Activated T-cell treated with anti-CD3 and anti-CD28 coated beads for 4 hours (primary cell): ENCODE measurements at places on chromosomes 16 and 17.

GRCh38 chr17:79942591-79943346 is 92.9 kb downstream of the TBC1D16 start:
- DNase-seq: no peak

DNA sequence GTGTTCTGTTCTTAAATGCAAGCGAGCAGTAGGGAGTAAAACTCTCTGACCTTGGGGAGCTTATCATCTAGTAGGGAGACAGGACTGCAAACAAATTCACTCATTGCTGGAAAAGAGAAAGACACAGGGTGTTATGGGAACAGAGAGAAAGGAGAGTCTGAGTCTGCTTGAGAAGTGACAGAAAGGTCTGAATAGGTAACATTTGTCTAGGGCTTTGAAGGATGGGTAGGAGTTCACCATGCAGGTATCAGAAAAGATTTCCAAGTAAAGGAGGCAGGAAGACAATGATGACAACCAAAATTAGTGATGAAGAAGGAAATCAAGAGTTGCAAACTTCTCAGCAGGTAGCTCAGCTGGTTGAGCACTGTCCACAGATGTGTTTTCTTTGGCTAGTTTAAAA is 93.6 kb upstream of the GPR139 start:
- DNase-seq: no peak

DNA sequence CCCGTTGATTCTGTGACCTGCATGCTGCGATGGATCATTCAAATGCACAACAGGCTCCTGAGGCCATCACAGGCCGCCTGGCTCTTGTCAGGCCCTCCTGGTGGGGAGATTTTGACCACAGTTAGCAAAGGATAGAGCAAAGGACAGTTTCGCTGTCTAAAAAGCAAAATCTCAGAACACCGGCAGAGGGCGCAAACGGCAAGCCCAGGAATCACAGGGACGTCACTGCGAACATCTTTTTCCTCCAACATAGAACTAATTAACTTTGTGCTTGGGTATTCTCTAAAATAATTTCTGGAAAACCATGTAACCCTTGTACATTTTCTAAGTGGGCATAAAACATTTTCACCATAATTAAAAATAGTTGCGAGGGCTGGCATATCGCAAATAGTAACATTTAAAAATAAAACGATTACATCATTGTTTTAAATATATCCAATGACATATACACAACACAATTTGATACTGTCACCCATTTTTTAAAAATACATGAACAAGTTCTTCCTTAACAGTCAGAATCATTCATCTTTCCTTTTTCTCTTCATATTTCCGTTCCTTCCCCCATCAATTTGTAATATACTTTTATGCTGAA is 19.7 kb upstream of the SLC47A1 start:
- peak; percentile 52 for DNase-seq

GRCh38 chr16:85707528-85708095 is 18.9 kb upstream of the GINS2 start:
- DNase-seq: no peak

DNA sequence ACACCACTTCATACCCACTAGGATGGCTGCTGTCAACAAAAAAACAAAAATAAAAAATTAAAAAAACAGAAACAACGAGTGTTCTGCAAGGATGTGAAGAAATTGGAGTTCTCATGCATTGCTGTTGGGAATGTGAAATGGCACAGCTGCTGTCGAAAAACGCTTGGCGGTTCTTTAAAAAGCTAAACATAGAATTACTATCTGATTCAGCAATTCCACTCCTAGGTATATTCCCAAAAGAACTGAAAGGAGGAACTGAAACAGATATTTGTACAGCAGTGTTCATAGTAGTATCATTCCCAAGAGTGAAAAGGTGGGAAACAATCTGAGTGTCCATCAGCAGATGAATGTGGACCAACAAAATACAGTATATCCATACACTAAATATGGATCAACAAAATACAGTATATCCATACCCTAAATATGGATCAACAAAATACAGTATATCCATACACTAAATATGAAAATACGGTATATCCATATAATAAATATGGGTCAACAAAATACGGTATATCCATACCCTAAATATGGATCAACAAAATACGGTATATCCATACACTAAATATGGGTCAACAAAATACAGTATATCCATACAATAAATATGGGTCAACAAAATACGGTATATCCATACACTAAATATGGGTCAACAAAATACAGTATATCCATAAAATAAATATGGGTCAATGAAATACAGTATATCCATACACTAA is 8.7 kb downstream of the METTL16 start:
- DNase-seq: no peak

GRCh38 chr17:73901661-73902415 is 257.6 kb upstream of the SDK2 start:
- peak; percentile 2 for DNase-seq

DNA sequence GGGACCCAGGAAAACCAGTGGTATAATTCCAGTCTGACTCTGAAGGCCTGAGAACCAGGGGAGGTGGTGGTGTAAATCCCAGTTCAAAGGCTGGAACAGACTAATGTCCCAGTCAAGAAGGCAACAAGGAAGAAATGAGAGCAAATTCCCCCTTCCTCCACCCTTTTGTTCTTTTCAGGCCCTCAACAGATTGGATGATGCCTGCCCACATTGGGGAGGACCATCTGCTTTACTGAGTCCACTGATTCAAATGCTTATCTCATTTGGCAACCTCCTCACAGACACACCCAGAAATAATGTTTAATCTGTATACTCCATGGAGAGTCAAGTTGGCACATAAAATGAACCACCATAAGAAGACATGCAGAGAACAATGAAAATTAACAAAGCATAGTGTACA is 61.9 kb upstream of the CRYM start:
- no peak for DNase-seq

GRCh38 chr17:5439446-5439764 is 450 bp upstream of the C1QBP start:
- DNase-seq: no peak

DNA sequence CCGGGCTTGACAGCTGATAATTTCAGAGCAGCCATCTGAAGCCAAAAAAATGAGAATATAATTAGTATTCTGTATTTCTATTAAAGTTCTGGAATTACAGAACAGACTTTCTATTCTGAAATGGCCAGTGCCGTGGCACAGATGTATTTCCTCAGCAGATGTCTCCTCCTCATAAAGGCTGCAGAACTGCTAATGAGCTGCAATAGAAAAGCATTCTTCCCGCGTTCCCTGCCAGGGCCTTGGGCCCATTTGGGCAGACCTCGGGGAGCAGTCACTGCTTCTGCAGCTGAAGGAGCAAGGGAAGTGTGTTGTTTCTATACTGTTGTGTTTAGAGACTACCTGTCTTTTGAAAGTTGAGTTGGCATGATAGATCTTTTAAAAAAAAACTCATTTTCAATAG is 152.6 kb upstream of the CACNG5 start:
- DNase-seq: no peak

GRCh38 chr17:1158879-1159278 is 20.9 kb downstream of the ABR start:
- DNase-seq: no peak

DNA sequence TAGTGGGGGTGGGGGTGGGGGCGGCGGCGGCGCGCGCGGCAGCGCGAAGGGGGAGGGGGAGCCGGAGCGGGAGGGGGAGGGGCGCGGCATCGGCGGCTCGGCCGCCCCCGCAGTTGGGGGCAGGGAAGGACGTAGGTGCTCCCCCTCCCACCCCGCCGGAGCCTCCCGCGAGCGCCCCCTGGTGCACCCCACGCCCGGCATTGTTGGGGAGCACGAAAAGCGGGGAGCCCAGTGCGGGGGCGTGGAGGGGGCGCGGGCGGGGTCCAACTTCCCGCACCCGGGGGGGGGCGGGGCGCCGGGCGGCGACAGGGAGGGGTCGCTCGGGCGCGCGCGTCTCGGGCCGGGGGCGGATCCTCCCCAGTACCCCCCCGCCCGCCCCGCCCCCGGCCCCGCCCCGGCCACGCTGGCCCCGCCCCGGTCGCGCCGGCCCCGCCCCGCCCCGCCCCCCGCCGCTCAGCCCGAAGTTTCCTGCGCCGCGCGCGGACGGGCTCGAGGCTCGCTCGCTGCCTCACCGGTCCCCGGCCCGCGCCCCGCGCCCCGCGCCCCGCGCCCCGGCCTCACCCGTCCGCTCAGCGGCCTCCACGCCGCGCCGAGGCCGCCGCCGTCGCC is at the start of gene CACNA1H:
CACNA1H (plus strand) TSS at position 456 of the 609 bp plus-strand sequence. CDS start 632 bp downstream, outside the sequence.
- DNase-seq: peak; percentile 62

DNA sequence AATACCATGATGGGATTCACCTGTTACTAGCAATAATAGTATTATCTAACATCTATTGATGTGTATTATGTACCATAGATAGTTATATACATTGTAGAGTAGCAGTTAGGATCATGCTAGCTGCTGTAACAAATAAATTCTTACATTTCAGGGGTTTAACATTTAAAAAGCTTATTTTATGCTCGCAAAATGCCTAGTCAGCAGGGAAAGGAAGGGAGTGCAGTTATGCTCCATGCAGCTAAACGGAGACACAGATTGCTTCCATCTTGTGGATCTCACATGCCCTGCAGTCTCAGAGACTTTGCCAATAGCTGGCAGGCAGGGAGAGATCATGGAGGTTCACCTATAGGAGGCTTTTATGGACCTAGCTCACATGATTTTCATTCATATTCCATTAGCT is 364.1 kb downstream of the TOX3 start:
- DNase-seq: no peak

DNA sequence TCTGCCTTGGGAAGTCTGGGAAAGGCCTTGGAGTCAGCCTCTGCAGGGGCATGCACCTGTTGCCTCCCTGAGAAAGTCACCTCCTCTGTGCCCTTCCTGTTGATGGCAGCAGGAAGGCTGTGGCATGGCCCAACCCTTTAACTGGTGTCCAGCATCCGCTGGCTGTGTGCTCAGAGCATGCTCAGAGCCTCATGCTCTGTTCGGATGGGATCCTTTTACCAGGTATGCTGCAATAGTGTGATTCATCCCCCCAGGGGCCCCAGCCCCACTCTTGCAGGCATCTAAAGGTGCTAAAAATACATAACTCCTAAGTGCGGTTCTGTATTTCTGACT is 24.9 kb downstream of the KLHL36 start:
- no peak for DNase-seq
